ENCODE measurements at places on chromosomes 12 and 14.
A peak's percentile ranks its signal among the peaks of the same experiment; 100 is the strongest.

DNA sequence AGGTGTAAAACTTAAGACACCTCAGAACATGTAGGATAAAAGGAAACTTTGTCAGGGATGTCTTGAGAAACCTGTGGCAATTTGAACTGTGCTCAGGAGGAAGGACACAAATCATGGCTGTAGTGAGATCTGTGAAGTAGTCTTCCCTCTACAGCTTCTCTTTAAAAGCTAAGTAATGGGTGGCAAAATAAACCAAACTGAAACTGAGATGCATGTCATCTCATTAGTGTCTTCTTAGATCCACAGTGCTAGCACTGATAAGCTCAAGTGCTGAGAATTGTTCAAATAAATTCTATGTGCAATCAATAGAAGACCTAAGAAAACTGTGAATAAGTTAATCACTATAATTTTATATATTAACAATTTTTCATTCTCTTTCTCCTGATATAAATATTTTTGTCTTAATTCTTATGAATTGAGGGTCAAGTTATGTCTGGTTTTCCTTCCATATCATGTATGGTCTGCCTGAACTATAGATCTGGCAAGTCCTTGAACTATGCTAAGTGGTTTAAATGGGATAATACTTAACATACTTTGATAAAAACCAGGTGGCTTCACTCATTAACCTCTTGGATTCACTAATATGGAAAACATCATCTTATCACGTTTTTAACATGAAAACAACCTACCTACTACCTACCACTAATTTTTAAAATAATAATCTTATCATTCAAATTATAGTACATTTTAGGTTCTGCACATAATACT is 27.2 kb downstream of the SYT1 start:
- DNase-seq: no peak

DNA sequence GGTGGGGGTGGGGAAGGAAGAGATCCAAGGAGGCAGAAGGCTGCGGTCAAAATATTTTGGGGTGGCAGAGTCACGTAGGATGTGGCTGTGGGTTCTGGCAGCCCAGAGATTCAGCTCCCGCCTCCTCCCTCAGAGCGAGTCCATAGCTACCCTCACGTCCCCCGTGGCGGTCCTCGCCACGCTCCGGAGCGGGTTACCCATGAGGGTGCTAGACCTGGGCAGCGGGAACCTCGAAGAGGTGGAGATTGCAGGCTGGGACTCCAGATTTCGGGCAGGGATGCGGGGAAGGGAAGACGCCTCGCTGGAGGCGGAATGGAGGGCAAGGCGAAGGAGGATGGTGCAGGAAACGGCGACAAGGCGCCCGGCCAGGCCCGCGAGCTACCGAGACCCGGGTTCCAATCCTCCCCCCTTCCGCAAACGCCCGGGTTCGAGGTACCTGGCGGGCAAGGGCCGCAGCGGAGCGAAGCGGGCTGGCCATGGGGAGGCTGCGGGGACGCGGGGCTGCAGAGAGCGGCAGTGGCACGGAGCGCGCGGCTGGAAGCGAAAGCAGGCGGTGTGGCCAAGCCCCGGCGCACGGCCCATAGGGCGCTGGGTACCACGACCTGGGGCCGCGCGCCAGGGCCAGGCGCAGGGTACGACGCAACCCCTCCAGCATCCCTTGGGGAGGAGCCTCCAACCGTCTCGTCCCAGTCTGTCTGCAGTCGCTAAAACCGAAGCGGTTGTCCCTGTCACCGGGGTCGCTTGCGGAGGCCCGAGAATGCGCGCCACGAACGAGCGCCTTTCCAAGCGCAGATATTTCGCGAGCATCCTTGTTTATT is 46.2 kb downstream of the BCAT1 start:
- DNase-seq: no peak

GRCh38 chr14:74599946-74600345 is 12.1 kb downstream of the LTBP2 start:
- DNase-seq: no peak

- peak; percentile 60 for DNase-seq
Observed at GRCh38 chr12:95838125-95838524, 20.6 kb upstream of the SNRPF start.

DNA sequence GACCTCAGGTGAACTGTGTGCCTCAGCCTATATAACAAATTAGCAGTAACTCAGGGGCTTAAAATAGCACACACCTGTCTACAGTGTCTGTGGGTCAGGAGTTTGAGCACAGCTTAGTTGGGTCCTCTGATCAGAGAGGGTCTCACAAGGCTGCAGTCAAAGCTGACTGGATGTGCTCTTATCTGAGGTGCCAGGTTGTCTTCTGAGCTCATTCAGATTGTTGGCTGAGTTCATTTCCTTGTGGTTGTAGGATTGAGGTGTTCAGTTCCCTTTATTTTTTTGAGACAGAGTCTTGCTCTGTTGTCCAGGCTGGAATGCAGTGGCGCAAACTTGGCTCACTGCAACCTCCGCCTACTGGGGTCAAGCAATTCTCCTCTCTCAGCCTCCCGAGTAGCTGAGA is 164.7 kb downstream of the ADCK1 start:
- DNase-seq: no peak

DNA sequence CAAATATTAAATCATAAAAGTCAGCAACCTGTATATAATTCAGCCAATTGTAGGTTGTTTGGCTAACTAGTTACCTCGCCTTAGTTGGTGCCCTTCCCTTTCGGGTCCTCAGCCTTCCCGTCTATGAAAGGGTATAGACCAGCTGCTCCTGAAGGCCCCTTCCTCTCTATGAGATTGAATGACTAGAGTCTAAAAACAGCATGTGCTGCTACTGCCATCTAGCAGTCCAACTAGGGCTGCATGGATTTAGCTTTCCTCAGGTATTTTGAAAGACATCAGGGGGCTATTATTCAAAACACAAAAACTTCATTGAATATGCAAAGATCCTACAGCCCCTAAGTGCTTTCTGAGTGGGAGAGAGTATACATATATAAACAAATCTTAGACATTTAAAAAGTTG is 37.0 kb upstream of the TMEM263 start:
- no peak for DNase-seq

DNA sequence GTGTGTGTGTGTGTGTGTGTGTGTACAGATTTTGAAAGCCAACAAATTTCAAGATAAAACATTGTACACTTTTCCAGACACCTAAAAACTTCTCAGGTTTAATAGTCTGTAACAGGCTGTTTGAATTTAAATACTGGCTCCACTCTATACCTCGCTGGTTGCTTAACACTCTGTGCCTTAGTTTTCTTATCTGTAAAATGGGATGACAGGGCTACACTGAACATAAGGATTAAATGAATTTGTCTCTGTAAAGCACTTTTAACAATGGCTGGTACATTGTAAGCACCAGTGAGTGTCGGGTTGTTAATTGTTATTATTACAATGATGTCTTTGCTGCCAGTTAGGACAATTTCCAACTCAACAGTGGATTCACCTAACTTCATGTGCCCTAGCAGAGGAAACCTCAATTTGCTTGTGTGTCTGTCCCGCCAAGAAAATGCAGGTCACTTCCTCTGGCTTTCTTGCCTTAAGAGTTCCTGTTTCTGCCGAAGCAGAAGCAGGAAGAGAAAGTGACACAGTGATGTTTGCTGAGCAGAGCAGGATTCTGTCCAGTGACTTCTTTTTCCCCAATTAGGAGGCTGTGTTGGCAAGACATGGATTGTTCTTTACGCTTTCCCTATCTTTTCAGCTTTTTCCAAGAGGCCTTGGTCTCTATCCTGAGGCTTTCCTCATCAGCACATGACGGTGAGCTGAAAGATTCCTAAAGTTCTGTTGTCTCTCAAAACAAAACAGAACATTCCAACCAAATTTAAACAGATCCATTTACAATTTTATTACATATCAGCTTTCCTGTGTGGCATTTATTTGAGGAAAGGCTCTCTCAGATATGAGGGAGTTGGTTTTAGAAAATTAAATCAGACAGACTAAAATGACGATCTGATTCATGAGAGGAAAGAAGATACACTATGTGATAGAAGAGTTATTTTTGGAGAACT is 154.1 kb upstream of the ATP2B1 start:
- DNase-seq: no peak

DNA sequence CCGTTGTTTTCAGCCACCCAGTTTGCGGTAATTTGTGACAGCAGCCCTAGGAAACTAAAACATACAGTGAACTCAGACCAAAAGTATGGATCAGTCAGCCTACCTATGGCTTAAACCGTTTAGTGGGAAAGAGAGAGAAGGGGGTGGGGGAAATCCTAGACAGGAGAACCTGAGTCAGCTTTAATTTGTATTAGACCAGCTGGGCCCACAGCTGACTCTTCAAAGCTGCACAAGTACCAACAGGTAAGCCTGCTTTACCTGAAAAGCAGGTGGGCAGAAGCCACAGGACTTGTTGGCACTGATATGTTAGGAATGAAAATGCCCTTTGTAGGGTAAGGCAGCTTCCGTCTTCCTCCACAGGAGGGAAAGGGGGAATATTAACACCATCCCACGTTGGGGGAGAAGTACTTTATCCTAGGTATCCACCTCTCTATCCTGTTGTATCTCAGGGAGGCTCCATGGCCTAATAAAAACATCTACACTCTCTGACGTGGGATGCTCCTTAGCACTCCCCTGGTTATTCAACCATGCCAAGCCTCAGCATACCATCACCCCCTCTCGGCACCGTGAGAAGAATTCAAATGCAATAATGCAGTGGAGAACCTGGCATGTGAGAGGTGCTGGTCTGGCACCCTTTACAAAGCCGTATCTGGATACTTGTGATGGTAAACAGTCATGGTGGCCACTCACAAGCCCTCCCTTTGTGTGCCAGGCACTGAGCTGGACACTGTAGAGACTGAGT is 70.3 kb downstream of the STON2 start:
- DNase-seq: no peak

- DNase-seq: no peak
Observed at GRCh38 chr14:22747769-22748168, 18.7 kb upstream of the OXA1L start.

GRCh38 chr12:84128117-84128991 is 784.2 kb downstream of the SLC6A15 start:
- no peak for DNase-seq

GRCh38 chr12:62839869-62840660 is 94.9 kb downstream of the PPM1H start:
- DNase-seq: no peak

DNA sequence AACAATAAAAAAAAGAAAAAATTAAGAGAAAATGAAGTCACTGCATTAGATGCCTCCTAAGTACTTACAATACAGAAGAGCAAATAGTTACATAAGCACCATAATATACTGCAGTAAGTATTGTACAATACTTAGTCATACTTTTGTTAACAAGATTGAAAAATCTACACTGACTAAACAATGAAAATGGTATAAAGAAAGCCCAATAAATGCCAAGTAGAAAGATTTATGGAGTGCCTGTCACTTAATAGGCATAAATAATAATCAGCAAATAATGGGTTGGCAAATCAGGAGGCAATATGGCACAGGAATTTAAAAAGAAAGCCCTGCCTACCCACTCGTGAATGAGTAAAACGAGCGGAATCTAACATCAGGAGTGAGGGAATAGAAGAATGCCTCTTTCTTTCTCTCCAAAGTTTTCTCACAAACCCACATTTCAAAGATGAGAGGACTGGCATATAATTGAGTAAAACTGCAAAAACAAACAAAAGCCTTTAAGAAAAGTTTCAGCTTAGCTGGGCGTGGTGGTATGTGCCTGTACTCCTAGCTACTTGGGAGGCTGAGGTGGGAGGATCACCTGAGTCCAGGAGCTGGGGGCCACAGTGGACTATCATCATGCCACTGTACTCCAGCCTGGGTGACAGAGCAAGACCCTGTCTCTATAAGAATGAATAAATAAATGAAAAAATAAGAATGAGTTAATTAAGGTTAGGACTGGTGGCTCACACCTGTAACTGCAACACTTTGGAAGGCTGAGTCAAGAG is 36.1 kb downstream of the CRY1 start:
- peak; percentile 10 for DNase-seq

DNA sequence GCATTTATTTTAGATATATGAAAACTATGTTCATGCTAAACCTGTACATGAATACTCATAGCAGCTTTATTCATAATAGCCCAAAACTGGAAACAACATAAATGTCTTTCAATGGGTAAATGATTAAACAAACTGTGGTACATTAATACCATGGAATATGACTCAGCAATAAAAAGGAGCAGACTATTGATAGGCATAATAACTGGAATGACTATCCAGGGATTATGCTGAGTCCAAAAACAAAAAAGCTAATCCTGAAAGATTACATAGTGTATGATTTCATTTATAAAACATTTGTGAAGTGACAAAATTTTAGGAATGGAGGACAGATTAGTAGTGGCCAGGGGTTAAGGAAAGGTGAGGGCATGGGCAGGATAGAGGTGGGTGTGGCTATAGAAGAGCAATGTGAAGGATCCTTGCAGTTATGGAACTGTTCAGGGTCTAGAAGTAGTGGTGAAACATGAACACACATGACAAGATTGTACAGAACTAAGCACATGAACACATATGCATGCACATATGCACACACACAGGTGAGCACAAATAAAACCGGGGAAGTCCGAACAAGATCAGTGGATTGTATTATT is 61.1 kb upstream of the CDKN3 start:
- no peak for DNase-seq

- no peak for DNase-seq
Observed at GRCh38 chr14:99267837-99268781, 3.9 kb downstream of the BCL11B start.

All from GM04504 (cell line).